ENCODE measurements at places on chromosomes 2 and 18.

DNA sequence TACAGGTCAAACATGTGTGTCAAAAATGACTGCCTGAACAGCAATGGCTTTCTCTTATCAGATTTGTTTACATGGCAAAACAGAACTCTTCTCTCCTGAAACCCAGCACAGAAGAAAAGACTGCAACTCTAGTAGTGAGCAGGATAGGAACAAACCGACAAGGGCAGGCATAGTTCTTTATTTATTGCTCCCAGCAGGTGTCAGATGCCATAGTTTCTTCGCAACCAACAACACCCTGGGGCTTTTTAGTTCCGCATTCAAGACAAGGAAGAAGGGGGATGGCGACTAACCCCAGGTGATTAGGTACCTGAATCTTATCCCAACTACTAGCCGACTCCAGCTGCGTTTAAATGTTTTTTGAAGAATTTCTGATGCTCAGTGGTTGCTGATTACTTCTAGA lies 367.5 kb upstream of the FIGN start:
- no peak for DNase-seq

DNA sequence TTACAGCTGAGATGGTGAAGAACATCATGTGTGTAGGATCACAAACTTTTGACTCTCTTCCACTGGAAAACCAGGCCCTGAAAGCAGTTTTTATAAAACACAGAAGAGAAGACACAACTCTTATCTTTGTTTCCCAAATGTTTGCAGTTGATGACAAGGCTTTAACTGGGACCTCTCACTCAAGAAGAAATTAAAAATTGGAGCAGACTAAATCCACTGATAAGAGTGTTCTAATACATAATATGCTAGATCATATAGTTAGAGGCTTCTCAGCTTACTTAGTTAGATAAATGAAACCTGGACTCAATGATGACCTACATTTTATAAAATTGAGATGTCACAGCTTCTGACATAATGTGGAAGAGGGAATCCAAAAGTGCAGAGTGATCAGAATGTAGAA lies 158.3 kb upstream of the WDSUB1 start:
- no peak for DNase-seq

GRCh38 chr2:105935063-105935462 lies 190.4 kb downstream of the NCK2 start:
- DNase-seq, result no peak

DNA sequence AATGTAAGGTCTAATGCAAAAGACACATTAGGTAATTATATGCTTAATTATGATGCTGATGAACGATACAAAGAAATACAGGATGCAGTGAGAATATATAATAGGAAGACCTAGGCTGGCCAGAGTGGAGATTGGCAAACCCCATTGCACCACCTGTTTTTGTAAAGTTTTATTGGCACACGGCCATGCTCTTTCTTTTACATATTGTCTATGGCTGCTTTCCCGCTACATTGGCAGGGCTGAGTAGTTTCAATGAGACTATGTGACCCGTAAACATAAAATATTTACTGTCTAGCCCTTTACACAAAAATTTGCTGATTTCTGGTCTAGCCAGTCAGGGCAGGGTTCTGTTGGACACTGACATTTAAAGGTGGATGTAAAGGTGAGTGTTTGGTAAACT lies 5.4 kb downstream of the SEC11C start:
- DNase-seq, result no peak

- no peak for DNase-seq
These were observed 405.0 kb upstream of the SLC39A10 start for GRCh38 chr2:195252018-195252417.

DNA sequence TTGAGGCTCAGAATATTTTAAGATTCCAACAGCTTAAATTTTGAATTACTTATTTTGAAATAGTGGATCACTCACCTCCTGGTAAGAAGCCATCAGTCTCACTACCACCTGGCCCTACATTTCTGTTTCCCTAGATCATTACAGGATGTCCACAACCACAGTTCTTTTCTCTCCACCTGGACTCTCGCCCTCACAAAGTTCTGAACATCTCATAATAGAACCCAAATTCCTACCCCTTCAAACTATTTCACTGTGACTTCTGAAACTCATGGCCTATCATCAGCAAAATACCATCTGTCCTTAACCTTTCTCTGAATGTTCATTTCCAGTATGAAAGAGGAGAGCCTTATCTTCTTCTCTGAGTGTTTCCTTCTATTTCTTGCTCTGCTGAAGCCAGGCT lies 299.2 kb upstream of the MGAT5 start:
- no peak for DNase-seq

DNA sequence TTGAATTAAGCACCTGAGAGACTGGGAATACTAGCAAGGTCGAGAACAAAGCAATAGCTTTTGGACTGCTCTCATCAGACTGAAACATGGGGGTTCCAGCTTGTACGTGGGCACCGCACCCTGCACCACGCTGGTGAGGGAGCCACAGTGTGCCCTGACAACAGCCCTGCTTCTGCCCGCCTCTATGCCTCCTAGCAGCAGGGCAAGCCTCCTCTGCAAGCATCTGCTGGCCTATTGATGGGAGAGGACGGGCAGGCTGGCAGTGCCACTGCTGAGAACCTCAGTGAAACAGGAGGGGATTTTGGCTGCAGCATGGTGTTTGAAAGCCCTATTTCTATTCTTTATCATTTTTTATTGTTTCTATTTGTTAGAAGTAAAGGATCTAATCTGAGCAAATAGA lies 146.1 kb upstream of the OTOS start:
- no peak for DNase-seq
